ENCODE measurements at places on chromosomes 6 and 20. TPM values are rescaled to one million over a fixed set of nuclear protein-coding genes. Genes with fewer than 3 reads are reported as not detected.

- no peak for DNase-seq
Observed at GRCh38 chr6:105510746-105511145, 107.9 kb upstream of the PREP start.

DNA sequence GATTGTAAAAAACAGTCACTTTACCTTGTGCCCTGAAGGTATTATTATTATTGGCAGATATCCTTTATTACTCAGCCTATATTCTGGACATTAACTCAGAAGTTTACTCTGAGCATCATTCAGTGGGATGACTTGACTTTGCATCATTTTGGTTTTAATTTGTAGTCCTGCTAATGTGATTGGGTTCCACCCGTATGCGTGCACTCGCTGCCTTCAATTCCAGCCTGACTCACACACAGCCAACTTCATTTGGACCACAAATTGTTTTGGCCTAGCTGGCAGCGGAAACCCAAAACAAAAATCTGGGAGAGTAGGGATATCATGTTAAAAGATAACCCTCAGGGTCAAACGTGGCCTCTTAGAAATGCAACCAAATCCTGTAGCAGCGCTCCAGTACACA lies 704.4 kb upstream of the SLC35B3 start:
- no peak for DNase-seq

The HNF4A gene
- not detected for total RNA-seq

The IP6K3 gene
- 0.32 TPM for total RNA-seq

All from posterior vena cava (tissue), 2 donors.